Muscle of back (tissue), 13 donors: ENCODE measurements at places on chromosomes 5 and 9.

DNA sequence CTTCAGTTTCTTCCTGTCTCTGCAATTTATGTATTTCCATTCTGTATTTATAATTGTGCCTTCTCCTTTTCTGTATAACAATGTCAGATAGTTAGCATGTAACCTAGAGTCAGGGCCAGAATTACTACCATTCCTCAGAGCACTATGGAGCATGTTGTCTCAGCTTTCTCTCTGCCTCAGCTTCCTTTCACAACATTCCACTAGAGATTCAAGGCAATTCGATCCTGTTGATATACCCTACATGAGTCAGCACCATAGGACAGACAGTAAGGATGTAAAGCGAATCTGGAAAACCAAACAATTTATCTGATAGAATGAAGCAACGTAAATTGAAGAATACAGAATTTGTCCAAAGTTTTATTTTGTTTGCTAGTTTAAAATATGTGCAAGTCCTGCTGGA is 728.3 kb upstream of the SEMA6A start:
- DNase-seq = no peak

DNA sequence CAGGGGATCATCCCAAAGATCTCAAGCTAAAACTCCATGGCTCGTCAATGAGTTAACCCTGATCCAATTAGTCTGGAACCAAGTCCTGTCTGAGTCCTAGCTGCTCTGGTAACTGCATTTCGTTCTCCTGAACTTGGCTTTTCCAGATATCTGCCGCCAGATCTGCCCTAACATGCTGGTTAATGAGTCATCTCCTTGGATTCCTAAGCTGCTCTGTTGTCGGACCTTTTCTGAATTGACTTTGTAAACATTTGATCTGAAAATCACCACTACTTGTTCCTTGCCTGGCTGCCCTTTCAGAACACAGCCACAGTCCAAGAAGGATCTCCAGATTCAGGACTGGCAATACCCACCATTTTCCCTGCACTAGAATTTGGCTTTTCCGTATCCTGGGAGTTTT is 473.0 kb downstream of the ZSWIM6 start:
- peak; percentile 26 for DNase-seq

DNA sequence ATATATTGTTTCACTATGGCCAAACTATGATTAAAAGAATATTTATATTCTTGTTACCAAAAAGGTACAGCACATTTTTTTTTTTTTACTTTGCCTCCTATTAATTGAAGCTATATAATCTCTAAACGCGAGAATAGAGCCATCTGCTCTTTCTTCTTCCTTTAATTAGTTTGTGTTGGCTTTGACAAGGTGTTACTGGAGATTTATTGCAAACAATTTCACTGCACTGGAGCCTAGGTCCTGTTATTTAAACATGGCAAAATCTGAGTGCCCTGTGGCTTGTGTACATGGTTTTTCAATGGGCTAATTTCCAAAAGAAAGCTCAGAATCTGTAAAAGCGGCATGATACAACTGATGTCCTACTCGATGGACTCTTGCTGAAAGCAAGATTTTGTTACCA is 40.8 kb upstream of the GABRG2 start:
- DNase-seq = no peak

DNA sequence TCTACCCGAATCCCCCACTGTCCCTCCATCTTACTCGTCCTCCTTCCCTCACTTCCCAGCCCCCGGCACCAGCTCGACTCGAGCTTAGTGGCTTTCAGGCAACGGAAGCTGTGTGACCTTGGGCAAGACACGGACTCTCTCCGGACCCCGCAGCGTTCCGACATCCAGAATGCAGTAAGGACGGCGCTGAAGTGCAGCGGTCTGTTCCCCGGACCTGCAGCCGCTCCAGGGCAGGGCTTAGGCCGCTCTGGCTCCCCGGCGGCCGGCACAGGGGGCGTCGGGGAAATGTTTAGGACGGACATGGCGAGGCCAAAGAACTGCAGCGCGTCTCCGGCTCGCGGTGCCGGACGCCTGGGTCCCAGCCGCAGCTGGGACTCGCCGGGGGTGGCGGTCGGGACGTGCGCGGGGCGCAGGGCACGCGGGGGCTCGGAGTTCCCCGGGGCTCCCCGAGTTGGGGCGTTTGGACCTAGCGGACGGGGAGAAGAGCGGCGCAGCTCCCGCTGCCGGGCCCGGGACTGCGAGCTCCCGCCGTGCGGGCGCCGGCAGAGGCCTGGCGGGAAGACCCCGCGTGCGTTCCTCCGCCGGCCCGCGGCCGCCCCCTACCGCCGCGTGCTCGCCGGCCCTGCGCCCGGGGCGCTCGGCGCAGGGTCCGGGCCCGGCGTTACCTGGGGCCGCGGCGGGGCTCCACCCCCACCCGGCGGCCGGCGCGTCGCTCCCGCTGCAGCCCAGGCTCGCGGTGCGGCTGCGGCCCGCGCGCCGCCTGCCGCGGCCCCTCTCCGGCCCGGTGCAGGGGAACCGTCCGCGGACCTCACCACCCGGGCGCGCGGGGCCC is 5.6 kb upstream of the RNF44 start:
- no peak for DNase-seq

DNA sequence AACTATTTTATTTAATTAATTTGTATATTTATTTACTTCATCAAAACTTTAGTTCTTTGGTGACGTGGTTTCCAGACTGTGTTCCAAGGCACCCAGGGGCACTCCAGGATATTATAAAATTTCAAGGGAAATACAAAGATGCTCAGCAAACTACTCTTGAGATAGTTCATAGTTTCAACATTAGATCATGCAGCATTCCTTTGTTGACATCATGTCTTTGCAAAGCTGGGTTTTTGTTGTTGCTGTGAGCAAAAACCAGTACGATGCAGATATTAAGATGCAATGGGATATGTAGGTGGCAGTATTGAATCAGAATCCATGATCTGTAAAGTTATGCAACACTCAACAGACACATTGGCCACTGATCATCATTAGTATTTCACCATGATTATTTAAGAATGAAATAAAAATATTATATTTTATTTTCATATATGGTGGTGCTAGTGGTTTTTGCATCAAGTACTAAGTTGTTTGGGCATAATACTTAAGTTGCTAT is 219.7 kb downstream of the ADCY2 start:
- no peak for DNase-seq

DNA sequence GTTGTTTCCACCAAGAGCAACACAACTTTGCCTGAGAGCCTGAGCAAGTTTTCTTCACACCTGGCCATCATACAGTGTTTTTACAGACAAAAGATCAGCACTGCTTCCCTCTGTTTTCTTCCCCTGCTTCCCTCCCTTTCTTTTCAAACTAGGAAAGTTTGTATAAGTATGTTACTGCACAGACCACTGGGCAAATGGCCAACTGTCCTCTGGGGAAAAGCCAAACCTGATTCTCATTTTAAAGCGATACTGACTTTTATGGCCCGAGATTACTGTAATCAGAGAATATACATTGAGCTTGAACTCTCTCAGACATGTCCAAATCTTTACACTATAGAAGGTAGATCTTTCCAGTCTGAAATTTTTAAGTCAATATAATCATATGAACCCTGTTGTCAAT is 415.0 kb downstream of the NFIB start:
- DNase-seq = no peak

DNA sequence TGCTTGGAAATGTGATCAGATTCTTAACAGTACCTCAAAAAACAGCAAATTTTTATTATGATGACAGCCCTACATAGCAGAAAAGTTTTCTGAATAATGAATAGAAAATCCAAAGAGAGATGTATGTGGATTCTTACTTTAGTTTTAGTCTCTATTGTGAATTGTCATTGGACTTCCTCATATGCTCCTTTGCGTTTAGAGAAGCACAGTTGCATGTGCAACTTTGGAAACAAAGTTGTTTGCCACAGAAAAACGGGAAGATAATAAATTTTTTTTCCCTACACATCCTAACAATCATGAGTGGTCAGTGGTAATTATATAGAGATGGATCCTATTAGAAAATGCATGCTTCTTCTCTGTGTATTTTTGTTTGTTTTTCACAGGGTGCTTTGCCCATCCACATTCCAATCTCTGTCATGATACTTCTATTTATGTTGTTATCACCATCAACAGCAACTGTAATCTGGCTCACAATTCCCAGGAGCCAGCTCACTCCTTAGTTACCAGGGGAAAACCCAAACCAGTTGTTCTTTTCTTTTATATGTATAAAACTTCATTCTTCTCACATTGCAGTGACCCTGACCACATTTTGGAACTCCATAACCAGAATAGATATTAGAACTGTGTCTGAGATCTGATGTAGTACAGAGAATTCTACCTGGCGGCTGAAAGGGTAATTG is 118.7 kb downstream of the NDUFS4 start:
- no peak for DNase-seq

DNA sequence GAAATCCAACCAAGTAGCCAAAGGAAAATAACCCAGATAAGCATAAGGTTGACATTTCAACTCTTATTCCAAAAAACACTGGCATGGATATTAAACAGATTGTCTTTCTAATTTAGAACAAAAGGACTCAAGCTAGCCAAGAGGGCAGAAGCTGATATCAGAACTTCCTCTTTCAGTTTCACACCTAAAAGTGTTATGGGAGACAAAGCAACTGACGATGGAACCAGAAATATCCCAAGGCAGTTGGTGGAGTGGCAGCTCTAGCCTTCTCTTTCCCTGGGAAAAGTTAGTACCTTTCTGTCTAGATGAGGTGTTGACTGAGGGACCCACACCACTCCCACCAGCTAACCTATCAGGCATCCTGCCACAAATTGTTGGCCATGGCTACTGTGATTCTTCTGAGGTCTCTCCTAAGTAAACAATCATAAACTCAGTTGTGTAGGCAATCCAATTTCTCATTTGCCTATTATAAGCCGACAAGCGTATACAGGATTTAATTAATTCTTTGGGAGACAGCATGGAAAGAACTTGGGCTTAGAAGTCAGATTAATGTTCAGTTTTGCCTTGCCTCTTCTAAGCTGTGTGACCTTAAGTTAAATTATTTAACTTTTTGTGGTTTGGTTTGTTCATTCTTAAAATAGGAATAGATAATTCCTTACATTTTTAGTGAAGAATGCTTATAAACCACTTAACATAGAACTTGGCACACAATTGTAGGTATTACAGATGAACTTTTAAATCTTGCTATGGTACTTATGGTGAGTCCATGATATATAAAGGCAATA is 110.9 kb upstream of the ADAMTSL1 start:
- no peak for DNase-seq

DNA sequence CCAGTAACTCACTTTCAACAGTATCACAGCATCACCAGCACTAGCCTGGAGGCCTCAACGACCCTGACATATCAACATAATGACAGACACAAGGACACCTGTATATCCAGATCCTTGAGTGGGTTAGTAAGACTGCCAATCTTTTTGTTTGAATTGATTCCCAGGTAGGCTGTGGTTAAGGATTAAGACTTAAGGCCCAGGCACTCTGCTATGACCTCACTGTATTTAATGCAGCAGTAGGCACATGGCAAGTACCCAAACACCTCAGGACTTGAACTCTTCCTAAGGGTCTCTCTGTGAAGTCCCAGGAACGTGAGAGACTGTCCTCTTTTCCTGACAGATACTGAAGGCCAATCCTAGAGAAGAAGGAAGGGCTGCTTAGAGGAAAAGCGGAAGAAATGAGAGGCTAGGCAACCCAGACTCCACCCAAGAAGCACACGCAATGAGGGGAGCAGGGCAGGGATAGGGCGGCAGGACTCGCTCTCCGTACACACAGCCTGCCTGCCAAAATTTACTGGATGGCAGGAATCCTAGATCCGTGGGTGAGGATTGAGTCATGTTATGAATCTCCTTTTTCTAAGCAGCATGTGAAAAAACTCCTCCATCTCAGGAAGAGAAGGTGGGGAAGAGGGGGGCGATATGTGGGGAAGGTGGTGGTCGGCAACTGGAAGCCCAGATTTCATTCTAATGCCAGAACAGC is 93.4 kb downstream of the SIL1 start:
- DNase-seq = peak; percentile 86

- peak; percentile 76 for DNase-seq
These were observed 17.7 kb downstream of the CAVIN4 start for GRCh38 chr9:100595391-100596199.

DNA sequence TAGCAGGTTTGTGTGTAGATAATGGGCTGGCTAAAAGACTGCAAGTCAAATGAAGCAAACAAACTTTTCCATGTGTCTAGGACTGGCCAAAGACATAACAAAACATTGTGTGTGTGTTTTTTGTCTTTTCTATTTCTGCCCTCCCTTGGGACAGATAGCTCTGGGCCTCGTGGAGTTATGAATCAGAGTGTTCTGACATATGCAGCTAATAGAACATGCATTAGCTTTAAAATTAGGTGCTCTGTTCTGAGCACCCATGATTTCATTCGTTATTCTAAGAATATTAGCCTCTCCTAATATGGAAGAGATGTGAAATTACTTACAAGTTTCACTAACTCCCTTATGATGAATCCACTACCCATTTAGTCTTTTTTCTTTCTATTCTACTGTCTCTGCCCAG is 367.3 kb upstream of the PAPPA start:
- peak; percentile 44 for DNase-seq

GRCh38 chr9:15401266-15401665 is 21.4 kb upstream of the SNAPC3 start:
- no peak for DNase-seq

- no peak for DNase-seq
These were observed 1.4 kb downstream of the LIX1 start for GRCh38 chr5:97141031-97141430.

GRCh38 chr5:91224456-91224855 is 158.7 kb downstream of the ARRDC3 start:
- DNase-seq = no peak

DNA sequence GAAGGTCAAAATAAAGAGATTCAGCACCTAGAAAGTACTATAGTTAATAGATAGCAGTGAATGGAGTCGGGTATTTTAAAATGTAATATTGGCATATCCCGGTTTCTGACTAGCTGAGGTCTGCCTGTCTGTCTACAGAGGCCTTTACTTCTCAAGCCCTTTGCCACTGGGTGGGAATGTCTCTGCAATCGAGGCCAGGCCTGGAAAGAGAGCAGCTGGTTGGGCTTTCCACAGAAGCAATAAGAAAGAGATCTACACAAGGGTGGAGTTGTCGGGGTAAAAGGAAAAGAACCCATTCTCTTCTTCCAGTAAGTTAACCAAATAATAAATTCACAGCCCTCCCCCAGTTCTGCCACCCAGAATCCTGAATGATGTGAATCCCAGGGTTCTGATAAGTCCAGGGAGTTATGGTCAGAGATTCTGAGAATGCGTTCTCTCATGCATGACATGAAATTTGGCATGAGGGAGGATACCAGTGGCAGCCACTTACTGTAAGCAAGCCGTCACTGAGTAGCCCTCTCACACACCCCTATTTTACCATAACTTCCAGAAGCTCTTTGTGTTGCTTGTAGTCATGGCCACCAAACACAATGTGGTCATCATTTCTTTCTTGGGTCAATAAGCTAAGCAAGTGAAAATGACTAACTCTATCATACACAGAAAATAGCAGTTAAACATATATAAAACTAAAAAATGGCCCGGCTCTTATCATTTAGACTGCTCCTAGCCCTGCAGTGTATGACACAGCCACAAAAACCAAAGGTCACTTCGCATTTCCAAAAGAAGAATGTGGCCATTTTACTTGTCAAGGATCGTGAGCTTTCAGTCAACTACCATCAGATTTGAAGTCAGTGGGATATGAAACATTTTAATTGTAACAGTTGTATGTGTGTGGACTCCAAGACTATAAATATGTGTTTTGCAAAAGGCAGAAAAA is 185.0 kb downstream of the GLIS3 start:
- no peak for DNase-seq
